ENCODE measurements at places on chromosomes 4 and X. TPM values are rescaled to one million over a fixed set of nuclear protein-coding genes. Genes with fewer than 3 reads are reported as not detected.

DNA sequence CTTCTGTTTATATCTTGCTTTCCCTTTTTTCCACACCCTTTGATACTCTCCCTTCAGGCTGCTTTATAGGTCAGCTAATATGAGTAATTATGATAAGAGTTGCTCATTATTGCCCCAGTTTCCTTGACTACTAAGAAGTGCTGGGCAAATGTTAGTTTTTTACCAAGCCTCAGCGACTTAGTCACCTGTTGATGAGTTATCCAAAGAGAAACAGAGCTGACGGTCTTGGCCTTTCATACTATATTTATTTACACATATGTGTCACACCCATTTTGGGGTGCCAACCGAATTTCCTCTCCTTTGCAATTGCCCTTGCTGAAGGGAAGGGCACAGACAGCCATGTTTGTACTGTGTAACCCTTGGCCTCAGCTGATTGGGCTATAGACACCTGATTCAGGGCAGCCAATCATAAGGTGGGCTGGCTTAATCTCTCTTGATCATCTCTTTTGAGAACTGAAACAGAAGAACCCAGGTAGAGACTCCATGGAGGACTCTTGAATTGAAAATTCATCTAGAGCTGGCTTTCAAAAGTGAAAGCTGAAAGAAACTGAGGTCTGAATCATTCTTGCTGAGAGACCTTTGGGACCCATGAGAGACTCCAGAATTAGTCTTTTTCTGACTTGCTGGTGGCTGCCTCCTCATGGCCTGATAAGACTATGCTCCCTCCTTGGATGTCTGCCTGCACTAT lies 111.7 kb upstream of the RPS6KA3 start:
- DNase-seq = no peak

- no peak for DNase-seq
Measured at GRCh38 chr4:52628543-52628942, 30.6 kb downstream of the USP46 start.

DNA sequence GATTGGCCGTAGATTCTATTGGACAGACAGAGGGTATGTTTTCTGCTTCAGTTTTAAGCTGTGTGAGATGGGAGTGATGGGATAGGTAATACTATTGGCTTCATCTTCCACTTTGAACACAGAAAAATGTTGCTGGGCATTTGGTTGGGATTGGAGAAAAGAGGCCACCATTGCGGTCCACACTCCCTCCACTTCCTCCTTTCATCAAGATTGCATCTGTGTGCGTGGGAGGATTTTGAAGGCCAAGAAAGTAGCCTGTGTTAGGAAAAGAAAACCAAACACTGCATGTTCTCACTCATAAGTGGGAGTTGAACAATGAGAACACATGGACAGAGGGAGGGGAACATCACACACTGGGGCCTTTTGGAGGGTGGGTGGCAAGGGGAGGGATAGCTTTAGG lies 56.4 kb downstream of the EGF start:
- no peak for DNase-seq

- no peak for DNase-seq
Measured at GRCh38 chrX:120790552-120790951, 85.1 kb downstream of the CT47B1 start.

DNA sequence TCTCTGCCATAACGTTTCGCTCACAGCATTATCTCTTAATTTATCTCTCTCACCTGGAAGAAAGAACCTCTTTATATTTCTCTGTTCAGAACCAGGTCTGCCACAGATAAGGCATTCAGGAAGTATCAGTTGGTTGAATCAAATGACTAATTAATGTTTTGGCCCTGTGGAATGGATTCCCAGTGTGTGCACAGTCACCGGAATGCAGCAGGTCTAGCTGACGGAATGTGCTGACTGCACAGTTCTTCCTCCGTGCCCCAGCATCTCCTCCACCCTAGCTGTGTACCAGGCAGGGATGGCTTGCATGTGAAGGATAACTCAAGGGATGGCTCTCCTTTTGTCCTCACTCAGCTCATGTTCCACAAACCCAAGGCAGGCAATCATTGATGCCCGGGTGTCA lies 141.8 kb upstream of the MSX1 start:
- no peak for DNase-seq

- peak; percentile 58 for DNase-seq
Measured at GRCh38 chrX:69538321-69538876, 34.3 kb downstream of the NALF2 start.

- no peak for DNase-seq
Measured at GRCh38 chr4:164081801-164082200, 587.3 kb downstream of the TMA16 start.

DNA sequence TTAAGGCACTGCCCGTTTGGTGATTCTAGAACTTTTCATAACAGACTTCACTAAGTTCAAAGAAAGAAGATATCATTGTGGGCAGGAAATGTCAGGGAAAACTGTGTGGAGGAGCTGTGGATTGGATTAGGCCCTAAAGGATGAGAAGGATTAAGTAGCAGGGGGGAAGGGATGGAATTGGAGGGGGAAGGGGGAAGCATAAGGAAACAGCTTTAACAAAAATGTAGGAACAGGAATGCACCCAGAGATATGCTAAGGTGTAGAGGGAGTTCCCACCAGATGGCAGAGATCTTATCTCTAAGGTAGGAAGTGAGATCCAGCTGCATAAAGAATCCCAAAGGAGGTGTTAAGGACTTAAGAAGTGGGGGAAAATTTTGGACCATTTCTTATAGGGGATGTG lies 114.5 kb downstream of the LARP7 start:
- DNase-seq = no peak

DIPK2B gene
- total RNA-seq = not detected

ETDA gene
- not detected for total RNA-seq

PABPC1L2B gene
- not detected for total RNA-seq

BMPR1B gene
- not detected for total RNA-seq

Measured in CD8-positive, alpha-beta T cell (primary cell).